ENCODE measurements at places on chromosomes 2 and 18. TPM values are rescaled to one million over a fixed set of nuclear protein-coding genes. Genes with fewer than 3 reads are reported as not detected.

- DNase-seq = no peak
These were observed 115.1 kb downstream of the NFATC1 start for GRCh38 chr18:79510731-79511241.

GRCh38 chr2:121955426-121955825 lies 200.0 kb downstream of the TSN start:
- DNase-seq = no peak

DNA sequence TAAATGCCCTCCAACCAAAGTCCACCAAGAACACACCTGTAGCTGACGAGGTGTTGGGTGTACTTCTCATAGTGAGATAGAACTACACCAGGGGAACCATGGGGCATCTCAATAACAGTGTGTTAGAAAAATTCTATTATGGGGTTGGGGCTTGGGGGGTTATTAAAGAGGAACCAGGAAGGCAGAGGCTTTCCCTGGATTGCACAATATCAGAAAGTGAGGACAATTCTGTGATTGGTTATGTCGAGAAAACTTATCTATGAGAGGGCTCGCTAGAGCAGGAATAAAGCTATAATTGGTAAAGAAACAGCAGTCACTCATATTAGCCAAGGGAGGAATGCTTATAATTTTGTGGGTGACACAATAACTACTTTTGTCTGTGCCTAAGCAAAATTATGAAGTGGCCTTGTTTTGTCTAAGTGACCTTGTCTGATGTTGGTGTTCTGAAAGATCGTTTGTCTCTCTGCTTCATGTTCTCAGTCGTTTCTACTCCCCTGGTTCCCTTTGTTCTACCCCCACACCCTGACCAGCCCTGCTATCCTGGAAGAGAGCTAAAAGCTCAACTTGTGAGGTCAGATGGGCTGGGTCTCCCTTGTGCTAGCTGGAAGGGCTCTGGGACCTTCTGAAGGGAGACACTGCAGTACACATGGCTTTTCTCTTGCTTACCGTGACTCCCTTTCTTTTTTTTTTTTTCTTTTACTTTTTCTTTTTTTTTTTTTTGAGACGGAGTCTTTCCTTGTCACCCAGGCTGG lies 21.6 kb upstream of the INO80C start:
- DNase-seq = no peak

GRCh38 chr2:70344195-70344594 lies 42.3 kb upstream of the FAM136A start:
- DNase-seq = no peak

PCARE gene
- total RNA-seq = not detected

- DNase-seq = no peak
These were observed 11.7 kb upstream of the LGALSL start for GRCh38 chr2:64442277-64442676.

ARHGAP15 gene
- total RNA-seq = 9.1 TPM

GRCh38 chr18:31595121-31595771 lies 3.6 kb downstream of the TTR start:
- DNase-seq = no peak

DNA sequence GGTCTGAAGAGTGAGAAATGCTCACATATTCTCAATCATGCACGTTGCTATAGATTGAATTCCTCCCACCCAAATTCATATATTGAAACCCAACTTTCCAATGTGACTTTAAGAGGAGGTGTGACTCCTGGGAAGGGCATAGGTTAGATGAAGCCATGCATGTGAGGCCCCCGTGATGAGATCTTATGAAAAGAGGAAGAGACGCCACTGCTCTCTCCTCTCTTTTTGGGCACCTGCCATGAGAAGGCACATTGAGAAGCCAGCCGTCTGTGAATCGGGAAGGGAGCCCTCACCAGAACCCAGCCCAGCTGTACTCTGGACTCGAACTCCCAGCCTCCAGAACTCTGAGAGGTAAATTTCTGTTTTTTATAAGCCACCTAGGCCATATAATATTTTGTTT lies 842.6 kb upstream of the SALL3 start:
- no peak for DNase-seq

- DNase-seq = no peak
These were observed 282.0 kb upstream of the SIX2 start for GRCh38 chr2:45291296-45291701.

ERFE gene
- total RNA-seq = not detected

GALR1 gene
- total RNA-seq = 0.98 TPM

- DNase-seq = no peak
These were observed 38.8 kb upstream of the METTL21A start for GRCh38 chr2:207663870-207664545.

TRABD2A gene
- 5.4 TPM for total RNA-seq

GRCh38 chr2:135820003-135820618 lies 16.9 kb downstream of the LCT start:
- no peak for DNase-seq

- DNase-seq = no peak
These were observed 365.4 kb downstream of the ADCYAP1 start for GRCh38 chr18:1270081-1270480.

OSBPL1A gene
- 33.9 TPM for total RNA-seq

- no peak for DNase-seq
These were observed 68.8 kb downstream of the ADI1 start for GRCh38 chr2:3450385-3451010.

TMEM178A gene
- total RNA-seq = 2.0 TPM

UGT1A5 gene
- 1.2 TPM for total RNA-seq

DNA sequence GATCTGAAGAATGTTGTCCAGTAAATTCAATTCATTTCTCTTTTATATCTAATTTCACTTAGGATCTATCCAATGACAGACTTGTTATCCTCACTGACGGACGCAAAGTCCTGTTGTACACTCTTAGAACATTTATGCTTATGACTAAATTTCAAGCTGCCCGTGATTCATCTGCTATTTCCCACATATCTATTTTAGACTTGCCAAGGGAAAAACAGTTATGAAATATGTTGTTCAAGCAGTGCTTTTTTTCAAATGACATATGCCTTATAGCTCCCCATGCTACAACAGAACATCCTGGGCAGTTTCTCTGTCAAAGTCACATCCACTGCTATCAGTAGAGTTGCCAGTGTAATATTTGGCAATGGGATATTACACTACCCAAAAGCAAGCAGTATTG lies 94.2 kb upstream of the CBLN2 start:
- no peak for DNase-seq

DNA sequence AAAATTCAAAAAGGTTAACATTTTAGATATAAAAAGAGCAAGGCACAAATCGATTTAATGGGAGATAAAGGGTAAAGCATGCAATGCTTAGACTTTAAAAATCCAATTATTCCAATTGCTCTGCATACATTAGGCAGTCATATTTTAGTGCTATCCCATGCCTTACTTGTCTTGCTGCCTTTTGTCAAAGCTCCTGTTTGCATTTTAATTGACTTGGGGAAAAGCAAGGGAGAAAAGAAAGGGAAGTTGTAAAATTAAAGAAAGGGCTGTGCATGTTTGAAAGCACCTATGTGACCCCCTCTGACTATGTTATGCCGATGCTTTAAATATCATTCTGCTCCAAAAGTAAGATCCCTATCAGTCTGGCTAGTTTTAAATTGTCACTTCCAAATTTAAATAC lies 193.7 kb upstream of the VWC2L start:
- no peak for DNase-seq

GRCh38 chr2:158616480-158617000 lies 159.8 kb downstream of the PKP4 start:
- DNase-seq = no peak

- no peak for DNase-seq
These were observed 27.9 kb downstream of the STARD6 start for GRCh38 chr18:54329787-54330186.

- DNase-seq = no peak
These were observed 13.1 kb upstream of the ACTR3 start for GRCh38 chr2:113876503-113877387.

DNA sequence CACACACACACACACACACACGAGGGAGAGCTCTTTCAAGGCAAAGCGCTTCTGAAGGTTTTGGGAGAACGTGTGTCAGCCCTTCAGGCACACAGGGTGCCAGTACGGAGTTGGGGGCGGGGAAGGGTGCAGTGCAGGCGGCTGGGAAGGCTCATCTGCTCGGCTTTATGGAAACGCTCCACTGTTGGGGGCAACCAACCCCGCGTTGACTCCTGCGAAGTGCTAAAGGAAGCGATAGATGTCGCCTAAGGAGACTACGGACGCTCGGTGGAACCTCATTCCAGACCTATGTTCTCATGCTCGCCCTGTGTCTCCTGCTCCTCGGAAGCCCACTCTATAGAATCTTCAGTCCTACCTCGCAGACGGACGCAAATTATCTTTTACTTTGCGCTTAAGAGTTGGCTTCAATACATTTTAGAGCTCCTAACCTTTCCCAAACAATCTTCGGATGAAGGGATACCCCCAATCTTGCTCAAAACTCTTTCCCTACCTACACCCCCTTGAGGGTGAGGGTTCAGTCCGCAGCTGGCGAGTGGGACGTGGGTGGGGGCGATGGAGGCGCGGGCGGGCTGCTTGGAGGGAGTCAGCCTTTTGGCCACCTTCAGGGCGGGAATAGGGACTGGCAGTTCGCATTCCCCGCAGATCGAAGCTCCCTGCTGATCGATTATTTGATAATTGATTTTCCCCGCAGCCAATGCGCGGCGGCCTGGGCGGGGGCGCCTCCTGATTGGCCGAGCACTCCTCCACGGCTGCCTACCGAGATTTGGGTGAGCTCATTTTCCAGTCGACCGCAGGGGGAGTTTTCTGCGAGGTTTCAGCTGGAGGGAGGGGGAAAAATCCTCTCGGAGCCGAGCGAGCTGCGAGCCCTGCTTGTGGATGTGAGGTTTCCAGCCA lies 1.9 kb upstream of the MEIS1 start:
- DNase-seq = no peak

DNMT3A gene
- total RNA-seq = 28.0 TPM

DNA sequence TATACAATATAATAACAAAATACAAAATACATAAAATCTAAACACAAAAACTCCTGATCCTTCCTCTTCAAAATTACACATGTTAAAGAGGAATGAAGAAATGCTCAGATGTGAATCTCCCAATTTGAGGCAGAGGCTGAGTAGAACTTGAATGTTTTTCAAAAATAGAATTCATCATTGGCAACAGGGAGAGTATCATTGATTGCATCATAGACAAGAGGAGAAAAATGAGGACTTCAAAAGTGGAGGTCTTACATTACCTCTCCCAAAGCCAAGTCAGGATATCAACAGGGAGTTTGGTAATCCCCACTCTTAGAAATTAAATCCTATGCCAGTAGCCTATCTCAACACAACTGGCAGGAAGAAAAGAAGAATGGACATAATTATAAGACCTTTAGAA lies 2023.9 kb upstream of the CELF4 start:
- DNase-seq = no peak

DNA sequence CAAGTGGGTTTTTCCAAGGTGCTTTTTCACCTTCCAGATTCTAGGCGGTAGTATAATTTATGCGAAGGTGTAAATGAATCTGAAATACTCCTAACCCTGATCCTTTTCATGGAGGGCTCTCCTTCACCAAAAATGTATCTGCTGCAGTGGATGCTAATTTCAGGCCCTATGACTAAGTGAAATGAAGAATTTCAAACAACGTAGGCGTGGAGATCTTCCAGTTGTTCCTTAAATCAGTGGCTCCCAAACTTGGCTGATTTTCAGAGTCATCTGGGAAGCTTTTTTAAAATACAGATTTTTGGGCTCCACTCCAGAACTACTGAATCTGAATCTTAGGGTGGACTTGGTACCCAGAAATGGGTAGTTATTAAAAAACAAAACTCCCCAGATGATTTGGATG lies 5.5 kb downstream of the GCKR start:
- no peak for DNase-seq

- no peak for DNase-seq
These were observed 11.2 kb upstream of the CYP27C1 start for GRCh38 chr2:127231130-127231865.

- DNase-seq = no peak
These were observed 186.5 kb downstream of the CCDC102B start for GRCh38 chr18:68984342-68984741.

VAMP8 gene
- total RNA-seq = 46.2 TPM

STPG4 gene
- total RNA-seq = 2.9 TPM

DNA sequence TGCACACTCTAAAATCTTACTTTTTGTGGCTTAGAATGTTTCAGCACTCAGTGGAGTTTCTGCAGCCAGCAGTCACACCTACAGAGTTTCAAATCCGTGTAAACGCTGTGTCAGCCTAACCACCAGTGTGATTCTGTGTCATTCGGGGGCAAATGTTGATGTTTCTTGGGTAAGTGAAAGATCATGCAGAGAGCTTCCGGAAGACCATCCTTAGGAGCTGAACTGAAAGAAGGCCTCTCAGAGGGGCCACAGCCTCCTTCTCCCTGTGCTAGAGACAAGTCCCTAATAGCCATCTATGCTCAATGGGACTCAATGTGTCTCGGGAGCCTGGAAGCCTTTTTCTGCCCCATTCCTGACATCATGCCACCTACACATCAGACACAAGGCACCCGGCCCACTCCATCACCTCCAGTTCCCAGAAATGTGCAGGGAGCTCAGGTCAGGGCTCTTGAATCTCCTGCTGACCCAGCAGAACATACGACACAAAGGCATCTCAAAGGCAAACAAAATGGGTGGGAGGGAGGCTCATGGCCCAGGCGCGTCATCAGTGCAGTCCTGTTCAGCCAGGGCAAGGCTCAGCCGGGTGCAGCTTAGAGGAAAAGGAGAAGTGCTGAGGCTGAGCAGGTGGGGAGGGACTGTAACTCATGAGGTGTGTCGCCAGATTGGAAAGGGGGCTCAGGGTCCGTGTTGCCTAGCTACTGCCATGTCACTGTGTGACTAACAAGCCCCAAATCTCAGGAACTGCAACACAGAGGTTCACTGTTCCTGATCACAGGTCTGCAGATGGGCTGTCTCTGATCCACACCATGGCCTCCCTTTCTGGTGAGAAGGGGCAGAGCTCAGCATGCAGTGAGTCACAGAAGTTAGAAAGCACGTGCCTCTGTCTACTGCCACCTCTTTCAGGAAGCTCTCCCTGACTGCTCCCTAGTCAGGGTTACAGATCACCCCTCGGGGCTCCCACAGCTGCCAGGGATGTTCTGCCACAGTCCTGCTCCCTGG lies 82.0 kb downstream of the SMAD7 start:
- no peak for DNase-seq
